ENCODE measurements at places on chromosomes 16 and 17. TPM values are rescaled to one million over a fixed set of nuclear protein-coding genes. Genes with fewer than 3 reads are reported as not detected.

DNA sequence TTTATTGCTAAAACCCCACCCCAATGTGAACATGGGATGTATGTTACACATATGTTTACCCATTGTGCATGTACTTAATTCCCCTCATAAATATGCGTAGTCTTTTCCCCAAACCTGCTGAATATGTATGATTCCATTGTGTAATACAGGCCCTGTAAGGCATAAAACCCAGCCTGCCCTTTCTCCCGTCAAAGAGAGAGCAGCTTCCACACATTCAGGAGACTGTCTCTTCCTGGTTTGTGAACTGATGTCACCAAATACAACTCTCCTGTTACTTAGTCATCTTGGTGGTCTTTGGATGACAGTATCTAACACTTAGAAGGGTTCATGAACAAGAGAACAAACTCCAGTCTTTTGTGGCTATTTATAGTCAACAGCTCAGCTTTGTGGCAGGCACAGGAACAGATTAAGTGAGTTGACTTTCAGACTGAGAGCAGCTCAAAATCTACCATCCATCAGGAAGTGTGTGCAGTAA, 24.7 kb upstream of the TMC7 start:
- peak; percentile 40 for DNase-seq

GRCh38 chr17:6818938-6819337, 12.6 kb downstream of the TEKT1 start:
- no peak for DNase-seq

GRCh38 chr17:36980280-36980761, 31.6 kb downstream of the AATF start:
- DNase-seq: peak; percentile 63

DNA sequence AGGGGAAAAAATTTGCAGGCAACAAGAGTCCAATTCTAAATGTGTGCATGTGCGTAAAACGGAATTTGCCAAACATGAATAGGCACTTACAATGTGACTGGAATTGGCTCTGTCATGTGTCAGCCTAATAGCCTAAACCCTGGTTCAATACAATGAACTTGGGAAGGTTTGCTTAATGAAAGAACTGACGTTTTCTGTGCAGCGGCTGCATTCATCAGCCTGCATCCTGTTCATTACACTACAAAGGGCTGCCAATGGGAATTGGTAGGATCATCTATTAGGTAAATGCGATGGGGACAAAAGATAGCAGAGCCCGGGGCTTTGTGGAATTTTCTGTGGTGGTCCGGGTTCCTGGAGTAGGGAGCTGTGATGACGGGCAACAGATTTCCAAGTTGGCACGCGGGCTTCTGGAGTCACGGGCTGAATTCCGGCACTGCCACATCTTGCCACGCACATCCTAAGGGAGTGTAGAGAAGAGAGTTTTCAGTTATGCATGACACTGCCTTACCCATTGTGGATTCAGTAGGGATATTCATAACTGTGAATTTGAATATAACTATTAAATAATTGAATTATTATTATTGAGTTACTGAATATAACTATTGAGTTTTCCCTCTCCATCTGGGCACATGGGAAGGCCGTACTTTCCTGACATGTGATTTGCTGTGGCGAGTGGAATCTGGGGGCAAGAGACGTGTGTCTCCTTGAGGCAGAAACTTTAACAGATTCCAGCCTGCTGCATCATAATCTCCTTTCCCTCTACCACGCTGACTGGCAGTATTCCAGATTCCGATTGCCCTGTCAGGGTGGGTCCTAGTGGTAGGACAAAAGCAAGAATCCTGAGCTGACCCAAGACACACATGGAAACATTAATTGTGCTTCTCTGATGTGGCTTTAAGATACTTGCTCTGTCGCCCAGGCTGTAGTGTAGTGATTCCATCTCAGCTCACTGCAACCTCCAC, 565.6 kb downstream of the WWOX start:
- peak; percentile 55 for DNase-seq

- peak; percentile 68 for DNase-seq
These were observed 2.1 kb downstream of the CFAP20 start for GRCh38 chr16:58127033-58127556.

- DNase-seq: no peak
These were observed 382.8 kb downstream of the SEC14L1 start for GRCh38 chr17:77523540-77523939.

GRCh38 chr17:37813751-37814150, 68.9 kb upstream of the HNF1B start:
- peak; percentile 42 for DNase-seq

- DNase-seq: no peak
These were observed 143.3 kb upstream of the ANKFN1 start for GRCh38 chr17:56009795-56010651.

DNA sequence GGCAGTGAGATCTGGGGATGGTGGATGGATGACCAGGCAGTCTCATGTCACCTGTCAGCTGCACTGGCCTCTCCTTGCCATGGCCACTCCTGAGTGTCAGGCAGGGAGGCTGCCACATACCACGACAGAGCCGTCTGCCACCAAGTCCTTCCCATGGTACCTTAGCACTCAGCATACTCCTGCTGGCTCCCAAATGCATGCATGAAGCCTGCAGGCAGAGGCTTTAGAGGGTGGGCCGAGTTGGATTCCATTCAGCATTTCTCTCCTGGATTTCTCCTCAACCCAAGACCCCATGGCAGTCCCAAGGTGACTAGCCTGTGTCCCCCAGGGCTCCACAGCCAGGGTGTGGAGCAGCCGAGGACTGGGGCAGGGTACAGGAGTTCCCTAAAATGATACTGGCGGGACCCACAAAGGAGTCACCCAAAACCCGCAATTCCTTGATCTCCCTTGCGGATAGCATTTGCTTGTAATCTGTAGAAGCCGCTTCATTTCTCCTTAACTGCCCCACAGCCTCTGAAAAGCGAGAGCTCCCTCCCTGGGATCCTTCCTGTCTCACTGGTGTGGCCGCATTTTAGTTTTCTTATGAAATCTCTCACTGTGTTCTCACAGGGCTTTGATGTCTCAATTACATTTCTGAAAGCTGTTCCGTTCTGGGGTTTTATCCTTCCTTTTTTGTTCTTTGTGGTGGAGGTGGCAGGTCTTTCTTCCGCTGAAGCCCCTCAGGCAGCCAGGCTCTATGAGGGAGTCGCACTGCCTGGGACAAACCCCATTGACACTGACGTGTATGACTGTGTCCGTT, 141.4 kb downstream of the SOCS1 start:
- DNase-seq: no peak

CX3CL1 gene
- not detected for total RNA-seq

TIGD7 gene
- 9.2 TPM for total RNA-seq

ABCA3 gene
- total RNA-seq: 1.5 TPM

CCL13 gene
- under 0.01 TPM for total RNA-seq

CD300H gene
- not detected for total RNA-seq

All from fibroblast of lung (primary cell).